K562 (cell line): ENCODE measurements at places on chromosomes 13 and 19.
A peak's percentile ranks its signal among the peaks of the same experiment; 100 is the strongest.

- DNase-seq = no peak
Observed at GRCh38 chr13:45851171-45851921, at the start of gene SIAH3. Gene SIAH3, minus strand, starts transcription at chr13:45851753. Its CDS starts 124 bp downstream, at chr13:45851629.

- no peak for DNase-seq
Observed at GRCh38 chr13:95656386-95657015, 12.0 kb upstream of the DZIP1 start.

- DNase-seq = no peak
Observed at GRCh38 chr13:110132225-110132982, 174.6 kb downstream of the COL4A1 start.

DNA sequence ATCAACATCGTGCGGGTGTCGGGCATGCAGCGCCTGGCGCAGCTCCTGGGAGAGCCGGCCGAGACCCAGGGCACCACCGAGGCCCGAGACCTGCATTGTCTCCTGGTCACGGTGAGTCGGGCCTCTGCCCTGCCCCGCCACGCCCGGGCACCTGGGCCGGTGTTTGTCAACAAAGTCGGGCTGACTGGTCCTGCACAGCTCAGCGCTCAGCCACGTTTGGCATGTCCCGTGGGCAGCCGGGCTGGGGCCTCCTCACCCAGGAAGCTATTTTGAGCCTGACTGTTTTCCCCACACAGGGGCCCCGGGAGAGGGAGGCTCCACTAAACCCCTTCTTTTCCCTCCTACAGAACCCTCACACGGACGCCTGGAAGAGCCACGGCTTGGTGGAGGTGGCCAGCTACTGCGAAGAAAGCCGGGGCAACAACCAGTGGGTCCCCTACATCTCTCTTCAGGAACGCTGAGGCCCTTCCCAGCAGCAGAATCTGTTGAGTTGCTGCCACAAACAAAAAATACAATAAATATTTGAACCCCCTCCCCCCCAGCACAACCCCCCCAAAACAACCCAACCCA lies 1.3 kb downstream of the GADD45B start:
- no peak for DNase-seq

- DNase-seq = no peak
Observed at GRCh38 chr13:68749796-68750195, 1357.8 kb upstream of the ATXN8OS start.

DNA sequence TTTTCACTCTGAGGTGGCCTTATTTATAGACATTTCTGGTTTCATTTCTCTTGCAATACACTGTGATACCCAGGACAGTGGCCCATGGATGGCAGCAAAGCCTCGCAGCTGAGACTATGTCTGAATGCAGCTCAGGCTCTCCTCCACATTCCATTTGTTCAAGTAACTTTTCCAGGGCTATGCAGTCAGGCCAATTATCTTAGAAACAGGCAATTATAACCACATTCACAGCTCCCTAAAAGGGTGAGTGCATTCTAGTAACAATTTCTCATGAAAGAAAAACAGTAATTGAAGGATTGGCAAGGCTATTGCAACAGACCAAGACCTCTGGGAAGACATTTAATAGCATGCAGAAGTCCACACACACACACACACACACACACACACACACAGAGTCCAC lies 264.0 kb downstream of the TBC1D4 start:
- no peak for DNase-seq

DNA sequence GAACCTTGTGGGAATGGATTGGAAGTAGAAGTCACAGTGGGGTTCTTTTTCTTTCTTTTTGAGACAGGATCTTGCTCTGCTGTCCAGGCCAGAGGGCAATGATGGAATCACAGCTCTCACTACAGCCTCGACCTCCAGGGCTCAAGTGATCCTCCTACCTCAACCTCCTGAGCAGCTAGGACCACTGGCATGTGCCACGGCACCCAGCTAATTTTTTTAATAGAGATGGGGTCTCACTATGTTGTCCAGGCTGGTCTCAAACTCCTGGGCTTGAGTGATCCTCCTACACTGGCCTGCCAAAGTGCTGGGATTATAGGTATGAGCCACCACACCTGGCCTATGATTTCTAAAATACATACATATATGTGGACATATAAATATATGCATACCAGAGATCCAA lies 111.4 kb downstream of the MYCBP2 start:
- no peak for DNase-seq

DNA sequence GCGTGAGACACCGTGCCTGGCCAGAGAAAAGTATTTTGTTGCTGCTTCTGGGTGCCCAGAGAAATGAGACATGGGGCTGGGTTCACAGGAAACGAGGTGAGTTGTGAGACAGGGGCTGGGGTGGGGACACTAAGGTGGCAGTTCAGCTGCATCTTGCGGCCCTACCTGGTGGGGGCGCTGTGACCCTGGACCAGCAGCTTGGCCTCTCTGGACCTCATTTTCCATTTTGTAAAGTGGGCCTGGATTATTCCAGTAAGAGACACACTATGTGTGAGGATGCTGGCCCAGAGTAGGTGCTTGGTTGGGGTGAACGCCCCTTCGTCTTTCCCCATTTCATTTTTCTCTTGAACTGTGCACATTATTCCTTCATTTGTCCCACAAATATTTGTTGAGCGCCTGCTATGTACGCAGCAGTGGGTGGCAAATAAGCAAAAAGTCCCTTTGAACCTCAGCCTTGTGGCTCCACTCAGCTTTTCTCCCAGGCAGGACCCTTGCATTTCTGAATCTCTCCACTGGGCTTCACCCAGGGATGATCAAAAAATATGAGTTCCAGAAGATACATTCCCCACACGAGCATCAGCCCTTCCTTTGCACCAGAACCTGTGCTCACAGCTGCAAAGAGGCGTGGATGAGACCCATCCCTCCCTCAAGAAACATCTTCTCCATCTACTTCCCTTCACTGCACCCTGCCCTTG lies 26.6 kb upstream of the OR10H1 start:
- peak; percentile 47 for DNase-seq

GRCh38 chr13:54950546-54950945 lies 1921.9 kb downstream of the OLFM4 start:
- DNase-seq = no peak

- DNase-seq = no peak
Observed at GRCh38 chr13:113800576-113800926, 41.5 kb downstream of the TMEM255B start.

GRCh38 chr13:112803422-112803821 lies 113.6 kb downstream of the ATP11A start:
- DNase-seq = no peak

DNA sequence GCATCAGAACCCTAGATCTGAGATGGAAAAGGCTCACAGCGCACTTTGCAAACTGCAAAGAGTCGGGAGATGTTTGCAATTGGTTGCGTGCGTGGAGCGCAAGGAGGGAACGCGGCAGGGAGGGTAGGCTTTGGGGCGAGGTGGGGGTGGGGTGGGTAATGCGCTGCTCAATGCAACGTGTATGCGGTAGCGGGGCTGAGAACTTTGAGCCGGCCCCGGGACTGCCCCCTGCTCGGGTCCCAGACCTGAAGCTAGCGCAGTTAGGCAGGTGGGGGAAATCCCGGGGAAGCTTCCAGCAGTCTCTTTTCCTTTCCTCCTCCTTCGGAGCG lies 971 bp downstream of the FOSB start:
- peak; percentile 53 for DNase-seq

DNA sequence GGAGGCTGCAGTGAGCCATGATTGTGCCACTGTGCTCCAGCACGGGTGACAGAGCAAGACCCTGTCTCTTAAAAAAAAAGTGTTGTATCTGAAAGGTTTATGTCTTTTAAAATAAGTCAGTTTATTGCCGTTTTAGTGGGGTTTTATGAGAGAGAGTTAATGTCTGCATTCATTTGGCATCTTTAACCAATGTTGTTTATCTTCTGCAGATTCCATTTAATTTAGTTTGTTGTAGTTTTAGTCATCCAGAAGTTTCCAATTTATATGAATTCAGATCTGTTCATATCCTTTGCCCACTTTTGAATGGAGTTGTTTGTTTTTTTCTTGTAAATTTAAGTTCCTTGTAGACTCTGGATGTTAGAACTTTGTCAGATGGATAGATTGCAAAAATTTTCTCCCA lies 36.7 kb upstream of the LPAR6 start:
- DNase-seq = no peak

GRCh38 chr13:106529415-106530170 lies 5.9 kb downstream of the EFNB2 start:
- DNase-seq = no peak

DNA sequence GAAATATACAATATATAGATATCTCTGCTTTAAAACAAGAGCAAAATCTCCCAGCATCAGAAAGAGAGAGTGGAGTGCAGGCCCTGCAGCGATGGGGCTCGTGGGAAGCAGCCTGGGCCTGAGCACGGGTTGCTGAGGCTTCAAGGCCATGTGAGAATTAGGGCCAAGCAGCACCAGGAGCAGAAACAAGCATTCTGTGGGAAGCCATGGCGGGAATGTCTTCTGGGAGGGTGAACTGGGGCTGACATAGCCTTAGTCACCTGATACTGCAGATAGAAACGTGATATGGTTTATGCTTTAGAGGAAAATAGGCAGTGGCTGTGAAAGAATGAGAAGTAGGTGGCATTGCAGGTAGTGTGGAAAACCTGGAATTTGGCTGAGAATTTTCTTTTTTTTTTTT lies 472.3 kb downstream of the IRS2 start:
- no peak for DNase-seq

DNA sequence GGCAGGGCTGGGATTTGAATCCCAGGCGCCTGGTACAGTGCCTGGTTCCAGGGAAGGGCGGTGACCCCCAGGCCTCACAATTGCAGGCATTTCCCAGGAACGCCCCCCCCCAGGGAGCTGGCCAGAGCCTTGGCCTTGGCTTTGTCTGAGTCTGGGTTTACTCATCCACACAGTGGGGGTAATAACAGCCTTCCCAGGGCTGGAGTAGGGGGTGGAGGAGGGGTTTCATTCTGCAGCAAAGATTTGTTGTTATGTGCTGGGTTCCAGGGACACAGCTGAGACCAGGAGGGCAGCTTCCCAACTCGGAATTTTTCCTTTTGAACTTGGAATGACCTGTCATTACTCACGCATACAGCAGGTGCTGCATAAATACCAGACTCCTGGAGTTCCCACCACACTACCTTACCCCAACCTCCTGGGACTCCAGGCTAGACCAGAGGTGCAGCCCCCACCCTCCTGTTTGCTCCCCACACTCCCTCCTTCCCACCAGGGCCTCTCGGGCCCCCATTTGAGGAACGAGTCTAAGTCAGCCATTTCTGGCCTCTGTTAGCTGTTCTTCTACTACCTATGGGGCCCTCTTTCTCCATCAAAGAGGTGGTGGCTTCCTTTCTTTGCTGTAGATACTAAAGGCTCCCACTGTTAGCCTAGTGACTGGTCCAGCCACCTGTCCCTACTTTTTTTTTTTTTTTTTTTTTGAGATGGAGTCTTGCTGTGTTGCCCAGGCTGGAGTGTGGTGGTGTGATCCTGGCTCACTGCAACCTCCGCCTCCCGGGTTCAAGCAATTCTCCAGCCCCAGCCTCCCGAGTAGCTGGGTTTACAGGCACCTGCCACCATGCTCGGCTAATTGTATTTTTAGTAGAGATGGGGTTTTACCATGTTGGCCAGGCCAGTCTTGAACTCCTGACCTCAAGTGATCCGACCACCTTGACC lies 1.6 kb upstream of the ADAMTS10 start:
- DNase-seq = no peak

DNA sequence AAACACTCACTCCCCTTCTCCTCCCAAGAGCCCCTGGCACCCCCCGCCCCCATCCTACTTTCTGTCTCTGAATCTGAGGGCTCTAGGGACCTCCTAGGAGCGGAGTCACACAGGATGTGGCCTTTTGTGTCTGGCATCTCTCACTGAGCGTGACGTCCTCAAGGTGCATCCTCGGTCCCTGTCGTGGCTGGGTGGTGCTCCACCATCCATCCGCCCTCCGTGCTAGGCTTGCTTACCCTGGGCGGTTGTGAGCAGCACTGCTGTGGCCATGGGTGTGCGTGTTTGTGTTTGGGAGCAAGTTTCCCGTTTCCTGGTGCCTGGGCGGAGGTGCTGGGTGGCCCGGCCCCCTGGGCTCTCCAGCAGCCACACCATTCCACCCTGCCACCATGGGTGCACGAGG lies 12.2 kb downstream of the PLEKHJ1 start:
- DNase-seq = no peak

DNA sequence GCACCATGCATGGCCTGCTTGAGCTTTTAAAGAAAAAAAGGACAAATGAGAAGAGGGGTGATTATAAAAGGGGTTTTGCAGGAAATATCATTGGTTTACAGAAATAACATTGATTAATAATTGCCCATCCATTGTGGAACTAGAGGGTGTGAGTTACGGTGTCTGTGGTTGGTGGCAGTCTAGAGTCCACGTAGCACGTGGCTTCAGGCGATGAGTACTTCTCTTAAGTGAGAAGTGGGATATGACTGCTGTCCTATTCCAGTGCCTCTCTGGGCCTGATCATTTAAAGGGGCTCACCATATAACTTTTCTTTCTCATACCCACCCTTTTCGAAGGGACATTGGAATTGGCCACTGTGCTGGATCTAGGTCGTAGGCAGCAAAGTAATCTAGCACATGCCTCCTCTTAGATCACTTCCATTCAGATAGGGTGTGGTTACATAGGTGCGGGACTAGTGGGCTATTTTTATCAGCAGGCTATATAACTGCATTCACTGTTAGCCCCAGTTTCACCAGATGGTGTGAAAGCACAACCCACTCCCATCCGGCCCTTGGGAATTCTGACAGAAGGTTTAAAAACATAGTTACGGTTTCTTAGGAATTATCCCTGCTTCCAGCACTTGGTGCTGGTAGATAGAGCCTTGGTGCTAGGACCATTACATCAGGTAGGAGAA lies 19.9 kb downstream of the PPP5C start:
- no peak for DNase-seq

GRCh38 chr13:51502153-51502651 lies 49.4 kb upstream of the INTS6 start:
- no peak for DNase-seq

GRCh38 chr19:2060884-2061494 lies 9.9 kb upstream of the MKNK2 start:
- DNase-seq = peak; percentile 88

DNA sequence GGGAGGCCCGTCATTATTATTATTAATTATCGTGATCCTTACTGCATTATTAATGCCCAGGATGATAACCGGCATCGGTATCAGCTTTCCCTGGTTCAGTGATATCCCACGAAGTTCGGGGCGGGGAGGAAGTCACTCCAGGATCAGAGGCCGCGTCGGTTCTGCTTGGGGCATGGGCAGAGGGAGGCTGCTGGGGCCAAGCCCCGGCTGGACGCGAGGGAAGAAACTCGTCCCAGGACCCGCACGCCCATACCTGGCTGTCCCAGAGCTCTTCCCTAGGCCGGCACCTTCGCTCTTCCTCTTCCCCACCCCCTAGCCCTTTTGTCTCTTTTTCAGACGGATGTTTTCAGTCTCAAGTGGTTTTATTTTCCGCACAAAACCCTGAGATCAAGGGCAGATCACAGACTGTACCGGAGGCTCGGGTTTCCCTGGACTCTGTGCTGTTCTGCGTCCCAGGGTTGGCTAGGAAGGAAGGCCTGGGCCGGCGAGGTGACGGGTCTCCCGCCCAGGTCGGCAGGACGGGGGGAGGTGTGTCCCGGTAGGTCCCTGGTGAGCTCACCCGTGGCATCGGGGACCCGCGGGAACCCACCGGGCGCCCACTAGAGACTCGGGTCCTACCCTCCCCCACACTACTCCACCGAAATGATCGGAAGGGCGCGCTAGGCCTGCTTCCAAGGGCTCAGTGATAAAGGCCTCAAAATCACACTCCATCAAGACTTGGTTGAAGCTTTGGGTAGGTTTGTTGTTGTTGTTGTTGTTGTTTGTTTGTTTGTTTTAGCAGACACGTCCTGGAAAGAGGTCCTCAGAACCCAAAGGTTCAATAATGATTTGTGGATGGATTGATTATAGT lies 7.9 kb downstream of the ZIC2 start:
- no peak for DNase-seq

- DNase-seq = no peak
Observed at GRCh38 chr19:56507446-56508289, at the start of gene ZNF471. Gene ZNF471, plus strand, starts transcription at chr19:56507855. Its CDS starts 3,717 bp downstream, at chr19:56511572.

GRCh38 chr19:33343859-33344572 lies 29.5 kb upstream of the CEBPG start:
- no peak for DNase-seq
